Dorsolateral prefrontal cortex (tissue), 122 donors: ENCODE measurements at places on chromosomes 6 and 20. TPM values are rescaled to one million over a fixed set of nuclear protein-coding genes. Genes with fewer than 3 reads are reported as not detected.
A peak's percentile ranks its signal among the peaks of the same experiment; 100 is the strongest.

ATP9A gene
- 190 TPM for total RNA-seq

ACOT8 gene
- total RNA-seq, result 31.9 TPM

SYCP2L gene
- 7.8 TPM for total RNA-seq

SAPCD1 gene
- total RNA-seq, result 1.4 TPM

BPIFB2 gene
- not detected for total RNA-seq

C20orf96 gene
- 11.4 TPM for total RNA-seq

BTN1A1 gene
- 0.19 TPM for total RNA-seq

C20orf141 gene
- total RNA-seq, result not detected

CD40 gene
- total RNA-seq, result 4.7 TPM

PRDM13 gene
- total RNA-seq, result not detected

HLA-F gene
- total RNA-seq, result 24.3 TPM

MUC21 gene
- total RNA-seq, result not detected

ADGRF4 gene
- total RNA-seq, result not detected

DNA sequence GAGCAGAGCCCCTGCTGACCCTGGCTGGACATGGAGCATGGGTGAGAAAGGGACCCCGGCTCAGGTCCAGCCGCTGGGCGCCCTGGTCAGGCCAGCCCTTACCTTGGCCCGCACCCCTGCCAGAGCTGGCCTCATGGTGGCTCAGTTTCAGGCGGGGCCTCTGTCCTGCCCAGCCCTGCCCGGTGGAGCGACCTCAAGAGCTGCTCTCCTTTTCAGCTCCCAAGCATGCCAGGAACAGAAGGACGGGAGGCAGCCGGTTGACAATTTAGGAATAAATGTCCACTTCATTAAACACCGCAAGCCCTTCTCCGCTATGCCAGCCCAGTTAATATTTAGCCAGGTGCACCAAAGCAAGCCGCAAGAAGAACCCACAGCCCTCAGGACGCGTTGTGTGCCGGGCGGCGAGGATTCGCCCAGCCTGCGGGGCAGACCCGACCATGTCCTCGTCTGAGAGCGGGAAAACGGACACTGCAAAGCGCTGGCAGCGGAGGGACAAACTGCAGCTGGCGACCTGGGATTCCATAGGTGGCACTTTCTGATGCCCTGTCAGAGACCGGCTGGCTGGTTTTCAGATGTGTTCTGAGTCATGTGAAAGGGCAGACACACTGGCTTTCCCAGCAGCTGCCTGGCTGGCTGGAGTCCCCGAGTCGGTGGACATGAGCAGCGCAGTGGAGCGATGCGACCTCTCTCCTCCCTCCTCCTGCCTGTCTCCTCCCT lies 221.9 kb downstream of the TTLL2 start:
- no peak for DNase-seq

DNA sequence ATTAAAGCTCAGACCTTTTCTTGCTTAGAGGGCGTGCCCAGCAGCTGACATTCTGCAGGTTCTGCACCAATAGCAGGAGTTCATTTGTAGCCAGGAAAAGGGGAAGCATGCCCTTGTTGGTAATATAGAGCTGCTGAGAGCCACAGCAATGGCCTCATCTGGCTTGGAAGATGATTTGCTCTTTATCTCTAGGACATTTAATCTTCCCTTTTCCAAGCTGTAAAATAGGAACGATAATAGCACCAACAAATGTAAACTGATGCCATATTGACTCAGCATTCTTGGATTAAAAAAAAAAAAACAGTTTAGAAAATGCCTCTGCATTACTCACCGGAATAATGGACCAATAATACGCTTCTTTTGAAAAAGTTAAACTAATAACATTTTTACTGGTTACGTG lies 93.4 kb upstream of the SLC2A12 start:
- no peak for DNase-seq

DNA sequence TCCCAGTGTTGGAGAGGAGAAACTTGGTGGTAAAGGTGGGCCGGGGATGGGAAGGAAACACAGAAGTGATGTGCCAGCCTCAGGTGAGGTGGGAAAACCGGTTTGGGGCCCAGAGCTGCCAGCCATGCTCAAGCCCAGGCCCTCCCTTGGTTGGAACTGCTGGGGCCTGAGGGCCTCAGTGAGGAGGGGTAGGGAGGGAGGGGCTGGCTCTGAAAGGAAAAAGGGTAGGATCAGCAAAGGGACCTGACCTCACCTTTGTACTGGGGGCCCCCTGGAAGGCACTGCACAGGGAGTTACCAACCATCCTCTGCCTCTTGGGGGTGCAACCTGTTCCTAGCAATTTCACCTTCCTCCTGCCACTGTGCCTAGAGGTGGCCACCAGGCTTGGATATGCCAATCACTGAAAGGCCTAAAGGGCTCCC lies 1.8 kb upstream of the SPEF1 start:
- no peak for DNase-seq

GRCh38 chr6:125818225-125818657 lies 27.5 kb downstream of the NCOA7 start:
- DNase-seq, result no peak

GRCh38 chr6:21337263-21337662 lies 256.3 kb upstream of the SOX4 start:
- DNase-seq, result no peak

DNA sequence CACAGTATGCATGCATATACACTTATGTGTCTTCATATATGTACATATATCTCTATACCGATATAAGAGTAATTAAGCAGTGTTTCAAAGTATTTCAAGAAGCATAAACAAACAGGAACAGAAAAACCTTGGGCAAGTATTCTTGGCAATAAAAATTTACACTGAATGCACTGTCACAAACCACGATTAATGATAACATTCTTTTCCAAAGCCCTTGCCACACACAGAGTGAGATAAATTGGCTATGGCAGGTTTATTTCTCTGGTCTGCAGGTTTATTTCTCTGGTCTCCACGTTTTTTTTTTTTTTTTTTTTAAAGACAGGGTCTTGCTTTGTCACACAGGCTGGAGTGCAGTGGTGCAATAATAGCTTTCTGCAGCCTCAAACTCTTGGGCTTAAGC lies 73.0 kb downstream of the PPP1R3G start:
- DNase-seq, result no peak

- DNase-seq, result no peak
Observed at GRCh38 chr20:42775866-42776265, 413.8 kb downstream of the PTPRT start.

GRCh38 chr20:36465109-36466080 lies 75.9 kb upstream of the MYL9 start:
- DNase-seq, result peak; percentile 42

DNA sequence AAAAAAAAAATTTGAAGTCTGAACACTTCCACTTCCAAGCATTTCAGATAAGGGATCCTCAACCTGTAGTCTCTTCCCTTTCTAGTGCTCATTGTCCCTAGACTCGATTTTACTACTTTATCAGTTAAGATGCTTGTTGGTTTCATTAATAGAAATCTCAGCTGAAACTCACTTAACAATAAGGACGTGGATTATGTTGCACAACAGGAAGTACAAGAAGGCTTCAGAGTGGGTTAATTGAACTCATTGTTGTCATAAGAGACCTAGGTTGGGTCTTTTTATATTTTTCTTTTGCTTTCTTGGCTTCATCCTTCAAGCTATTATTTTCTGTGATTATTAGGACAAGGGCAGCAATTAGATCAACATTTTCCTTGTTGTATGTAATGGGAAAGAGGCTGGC lies 175.2 kb downstream of the CDKAL1 start:
- no peak for DNase-seq

DNA sequence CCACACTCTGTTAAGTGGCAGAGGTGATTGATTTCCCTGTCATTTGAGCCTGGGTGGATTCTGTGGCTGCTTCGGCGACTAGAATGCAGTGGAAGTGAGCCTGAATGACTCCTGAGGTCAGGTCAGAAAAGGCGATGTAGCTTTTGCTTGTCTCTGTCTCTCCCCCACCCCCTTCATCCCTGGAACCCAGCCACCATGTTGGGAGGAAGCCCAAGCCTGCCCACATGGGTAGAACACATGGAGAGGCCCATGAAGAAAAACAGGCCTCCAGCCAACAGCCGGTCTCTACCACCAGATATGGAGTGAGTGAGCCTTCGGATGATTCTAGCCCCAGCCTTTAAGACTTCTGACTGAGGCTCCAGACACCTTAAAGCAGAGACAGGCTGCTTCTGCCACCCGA lies 181.0 kb downstream of the TFAP2C start:
- DNase-seq, result no peak

DNA sequence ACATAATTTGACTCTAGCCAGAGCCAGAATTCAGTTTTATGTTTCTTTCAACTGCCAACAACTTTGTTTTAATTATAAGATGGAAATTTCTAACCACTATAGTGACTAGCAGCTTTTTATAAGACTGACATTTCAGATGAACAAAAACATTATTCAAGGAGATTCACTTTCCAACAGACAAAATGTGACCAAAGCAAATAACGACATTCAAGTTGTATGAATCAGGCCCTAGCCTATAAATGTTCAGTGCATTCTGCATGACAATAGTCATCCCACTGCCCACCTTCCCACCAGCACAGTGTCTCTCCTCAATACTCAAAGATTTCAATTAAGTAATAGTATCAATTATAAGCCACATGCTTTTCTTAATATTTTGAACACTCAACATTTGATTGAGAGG lies 200.7 kb downstream of the KHDC1L start:
- no peak for DNase-seq

DNA sequence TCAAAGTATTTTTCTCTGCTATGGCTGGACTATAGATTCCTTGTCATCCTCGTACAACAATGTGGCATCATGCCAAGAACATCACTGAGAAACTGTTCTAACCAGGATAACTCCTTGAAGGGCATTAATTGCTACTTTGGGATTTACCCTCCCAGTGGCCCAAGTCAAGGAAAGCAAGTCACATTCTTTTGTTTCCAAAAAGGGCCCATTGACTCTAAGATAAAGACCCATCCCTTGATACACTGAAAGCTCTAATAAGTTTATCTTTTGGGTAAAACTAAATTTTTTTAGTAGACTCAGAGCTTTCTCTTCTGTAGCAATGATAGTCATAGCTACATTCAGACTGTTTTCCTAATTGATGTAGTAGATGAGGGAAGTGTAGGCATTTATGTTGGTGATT lies at the start of gene OR2J3:
TSS of gene OR2J3 (plus strand) at position 301 of the 400 bp plus-strand sequence. CDS start 3,833 bp downstream, outside the sequence.
- DNase-seq, result no peak

DNA sequence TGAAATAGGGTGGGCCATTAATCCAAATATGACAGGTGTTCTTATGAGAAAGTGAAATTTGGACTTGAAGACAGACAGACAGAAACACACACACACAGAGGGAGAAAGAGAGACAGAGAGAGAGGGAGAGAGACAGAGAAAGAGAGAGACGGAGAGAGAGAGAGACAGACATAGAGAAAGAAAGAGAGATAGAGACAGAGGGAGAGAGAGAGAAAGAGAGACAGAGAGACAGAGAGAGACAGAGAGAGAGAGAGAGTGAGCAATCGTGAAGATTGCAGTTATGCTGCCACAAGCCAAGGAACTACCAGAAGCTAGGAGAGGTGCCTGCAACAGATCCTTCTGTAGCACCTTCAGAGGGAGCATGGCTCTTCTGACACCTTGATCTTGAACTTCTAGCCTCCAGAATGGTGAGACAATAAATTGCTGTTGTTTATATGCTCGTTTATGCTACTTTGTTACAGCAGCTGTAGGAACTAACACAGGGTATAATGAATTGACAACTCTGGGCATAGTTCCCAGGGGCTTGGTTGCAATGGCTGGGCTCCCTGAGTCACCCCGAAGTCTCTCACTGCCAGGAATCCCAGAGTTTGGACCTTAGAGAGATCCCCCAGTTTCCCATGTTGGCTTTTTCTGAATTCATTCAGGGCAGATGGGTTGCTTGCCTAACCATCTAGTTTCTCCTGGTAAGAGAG lies 44.7 kb upstream of the ECI2 start:
- no peak for DNase-seq

- DNase-seq, result no peak
Observed at GRCh38 chr20:2387180-2387577, 6.5 kb downstream of the TGM6 start.

DNA sequence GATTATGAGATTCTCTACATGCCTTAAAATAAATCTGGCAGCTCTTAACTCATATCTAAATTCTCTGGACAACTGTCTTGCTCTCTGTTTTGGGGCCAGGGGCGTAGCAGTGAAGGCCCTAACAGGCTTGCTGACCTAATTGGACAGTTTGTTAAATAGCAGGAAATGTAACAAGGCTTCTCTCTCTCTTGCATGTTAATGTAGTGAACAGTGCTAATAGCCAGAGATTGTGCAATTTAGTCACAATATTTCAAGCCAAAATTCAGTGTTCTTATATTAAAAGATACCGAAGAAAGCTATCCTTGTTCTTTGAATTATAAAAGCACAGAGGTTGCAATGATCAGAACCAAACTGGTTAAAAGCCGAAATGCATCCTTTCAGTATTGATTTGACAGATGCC lies 3.0 kb downstream of the PPP1R3D start:
- no peak for DNase-seq

DNA sequence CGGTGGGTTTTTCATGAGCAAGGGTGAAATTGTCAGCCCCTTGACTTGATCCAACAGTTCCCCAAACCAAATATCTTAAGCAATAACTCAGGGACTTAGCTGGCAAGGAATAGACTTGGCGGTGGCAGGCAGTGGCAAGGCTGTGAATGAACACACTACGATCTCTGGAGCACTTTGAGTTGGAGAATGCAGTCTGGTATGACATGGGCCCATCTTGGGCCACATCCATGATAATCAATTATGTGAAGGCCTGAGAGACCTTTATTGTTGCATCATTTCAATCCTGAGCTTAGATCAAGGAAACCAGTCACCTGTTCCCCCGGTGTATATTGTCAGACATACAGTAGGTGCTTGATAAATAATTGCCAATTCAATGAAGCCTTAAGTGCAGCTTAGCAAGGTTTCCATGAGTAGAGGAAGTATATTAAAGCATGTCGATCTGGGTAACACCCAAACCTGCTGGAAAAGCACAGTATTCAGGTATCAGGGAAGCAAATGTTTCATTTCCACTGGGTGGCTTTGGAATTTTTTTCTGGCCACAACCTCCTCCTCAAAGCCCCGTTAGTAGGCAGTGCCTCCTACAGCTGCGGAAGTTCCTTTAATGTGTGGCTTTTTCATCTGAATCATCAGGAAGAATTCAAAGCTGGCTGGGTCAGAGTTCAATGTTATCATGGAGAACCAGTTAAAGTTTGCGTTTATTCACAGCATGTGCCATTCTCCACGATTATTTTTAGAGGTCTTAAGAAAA lies 10.2 kb downstream of the CASS4 start:
- DNase-seq, result no peak

DNA sequence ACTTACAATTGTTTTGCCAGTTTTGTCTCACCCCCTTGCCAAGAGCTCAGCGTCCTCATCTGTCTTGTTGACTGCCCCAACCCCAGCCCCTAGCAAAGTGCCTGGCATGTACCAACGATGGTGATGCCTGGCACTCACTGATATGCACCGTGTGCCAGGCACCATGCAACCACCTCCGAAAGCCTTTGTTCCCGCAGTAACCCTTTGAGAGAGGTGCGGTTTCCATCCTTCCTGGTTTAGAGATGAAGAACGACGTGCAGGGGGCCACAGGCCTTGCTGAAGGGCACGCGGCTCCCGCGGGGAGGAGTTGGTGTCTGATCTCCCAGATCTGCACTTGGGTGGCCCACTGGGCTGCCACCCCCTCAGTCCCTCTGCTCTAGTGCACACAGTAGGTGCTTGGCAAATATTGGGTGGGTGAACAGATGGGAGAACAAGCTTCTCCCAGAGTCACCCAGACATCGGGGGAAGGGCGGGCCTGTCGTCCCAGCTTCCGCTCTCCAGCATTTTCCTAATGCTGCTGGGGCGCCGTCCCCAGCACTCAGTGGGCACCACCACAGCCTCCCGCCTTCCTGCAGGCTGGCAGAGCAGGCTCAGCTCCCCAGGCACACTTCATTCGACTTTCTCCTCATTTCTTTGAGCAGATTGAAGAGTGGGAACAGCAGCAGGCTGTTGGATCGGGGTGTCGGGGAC lies 35.3 kb downstream of the DLGAP4 start:
- no peak for DNase-seq
